ENCODE measurements at places on chromosomes 2 and 18.

GRCh38 chr2:9720352-9721093 is 89.7 kb upstream of the YWHAQ start:
- DNase-seq, result no peak

GRCh38 chr2:196291873-196292800 is 120.8 kb upstream of the STK17B start:
- no peak for DNase-seq

- DNase-seq, result no peak
These were observed 94.1 kb upstream of the ZNF804A start for GRCh38 chr2:184504252-184504651.

GRCh38 chr18:35938562-35938961 is 33.9 kb upstream of the RMP24 start:
- no peak for DNase-seq

- DNase-seq, result no peak
These were observed 94.3 kb upstream of the SMIM21 start for GRCh38 chr18:75521816-75522215.

- no peak for DNase-seq
These were observed 119.5 kb downstream of the NEB start for GRCh38 chr2:151614606-151615306.

GRCh38 chr2:127220102-127220767 is at the start of gene CYP27C1:
Gene CYP27C1, minus strand, starts transcription at chr2:127220299. Its CDS starts 29 bp downstream, at chr2:127220270.
- DNase-seq, result no peak

- peak; percentile 12 for DNase-seq
These were observed 49.9 kb upstream of the EML6 start for GRCh38 chr2:54673501-54673998.

DNA sequence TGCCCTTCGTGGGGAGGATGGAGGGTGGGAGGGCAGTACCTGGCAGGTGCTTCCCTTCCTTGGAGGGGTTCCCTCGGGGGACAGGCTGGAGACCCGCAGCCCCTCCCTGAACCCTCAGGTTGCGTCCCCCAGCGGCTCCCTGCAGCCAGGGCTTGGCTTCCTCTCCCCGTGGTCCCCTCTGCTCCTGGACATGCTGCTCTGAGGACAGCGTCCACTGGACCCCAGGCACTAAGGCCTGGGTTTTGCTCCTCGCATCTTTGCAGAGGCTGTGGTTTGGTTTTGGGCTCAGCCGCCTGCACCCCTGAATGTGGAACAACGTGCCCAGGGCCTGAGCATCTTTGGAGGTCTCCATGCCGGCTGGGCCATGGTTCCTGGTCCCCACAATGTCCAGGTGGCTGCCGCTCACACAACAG is 133.5 kb downstream of the PTGR3 start:
- no peak for DNase-seq

- DNase-seq, result peak; percentile 34
These were observed 485 bp upstream of the GALNT3 start for GRCh38 chr2:165794536-165794928.

DNA sequence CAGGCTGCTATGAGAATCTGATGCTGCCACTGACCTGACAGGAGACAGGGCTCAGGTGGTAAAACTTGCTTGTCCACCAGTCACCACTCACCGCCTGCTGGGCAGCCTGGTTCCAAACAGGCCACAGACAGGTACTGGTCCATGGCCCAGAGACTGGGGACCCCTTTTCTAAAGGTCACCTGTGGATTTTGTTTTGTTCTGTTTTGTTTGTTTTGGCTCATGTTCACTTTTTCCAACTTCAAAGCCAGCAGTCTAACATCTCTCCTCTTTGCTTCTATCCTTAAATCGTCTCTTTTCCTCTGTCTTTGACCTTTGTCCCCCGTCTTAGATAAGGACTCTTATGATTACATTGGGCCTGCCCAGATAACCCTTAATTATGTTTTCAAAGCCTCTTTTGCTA is 3.3 kb upstream of the CERKL start:
- DNase-seq, result no peak

DNA sequence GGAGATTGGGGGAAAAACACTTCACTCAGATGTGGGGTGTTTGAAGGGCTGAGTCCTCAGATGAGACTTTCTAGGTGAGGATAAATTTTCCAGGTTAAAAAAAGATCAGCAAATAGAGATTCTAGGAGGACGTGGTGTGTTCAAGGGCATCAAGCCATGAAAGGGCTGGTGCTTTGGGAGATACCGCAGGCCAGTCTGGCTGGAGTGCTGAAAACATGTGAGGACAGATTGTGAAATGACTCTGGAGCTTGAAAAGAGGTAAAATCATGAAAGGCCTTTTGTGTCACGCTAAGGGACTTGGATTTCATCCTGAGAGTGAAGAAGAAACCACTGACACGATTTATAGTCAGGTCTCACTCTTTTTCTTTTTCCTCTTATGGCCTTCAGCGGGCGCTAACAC is 320.5 kb downstream of the DPP10 start:
- no peak for DNase-seq

- no peak for DNase-seq
These were observed 2.8 kb upstream of the SCRN3 start for GRCh38 chr2:174392706-174393105.

GRCh38 chr2:17644997-17645720 is 104.7 kb downstream of the VSNL1 start:
- DNase-seq, result no peak

DNA sequence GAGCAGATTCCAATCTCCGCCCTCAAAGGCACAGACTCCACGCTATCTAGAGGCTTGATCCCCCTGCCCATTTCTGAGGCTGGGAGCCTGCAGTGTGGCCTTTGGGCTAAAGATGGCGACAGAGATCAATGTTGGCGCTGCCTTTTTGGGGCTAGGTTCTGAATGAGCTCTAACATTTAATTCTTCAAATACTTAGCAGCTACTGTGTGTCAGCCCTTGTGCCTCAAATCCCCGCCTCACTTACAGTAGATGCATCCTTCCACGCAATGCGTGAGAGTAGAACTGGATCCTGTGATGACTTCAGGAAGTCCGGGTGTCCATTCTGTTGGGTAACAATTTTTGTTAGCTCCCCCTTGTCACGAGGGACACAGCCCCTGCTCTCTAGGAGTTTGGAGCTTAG is 12.4 kb downstream of the IL1F10 start:
- peak; percentile 35 for DNase-seq

- no peak for DNase-seq
These were observed 29.2 kb upstream of the ALLC start for GRCh38 chr2:3628800-3629199.

DNA sequence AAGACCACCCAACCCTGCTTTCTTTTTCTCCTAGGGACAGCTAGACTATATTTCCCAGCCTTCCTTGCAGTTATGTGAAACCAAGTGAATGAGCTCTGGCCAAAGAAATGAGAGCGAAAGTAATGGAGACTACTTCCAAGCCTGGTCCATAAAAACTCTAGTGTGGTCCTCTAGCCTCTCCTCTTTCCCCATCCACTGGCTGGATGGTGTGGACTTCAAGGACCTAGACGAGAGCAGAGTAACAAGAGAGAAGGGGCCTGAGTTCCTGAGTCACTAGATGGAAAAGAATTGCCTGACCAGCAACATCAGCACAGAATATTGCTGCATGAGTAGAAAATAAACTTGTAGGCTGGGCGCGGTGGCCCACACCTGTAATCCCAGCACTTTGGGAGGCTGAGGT is 2.9 kb upstream of the TMSB10 start:
- DNase-seq, result no peak

- DNase-seq, result no peak
These were observed 162.3 kb upstream of the CCDC68 start for GRCh38 chr18:55121397-55122170.

DNA sequence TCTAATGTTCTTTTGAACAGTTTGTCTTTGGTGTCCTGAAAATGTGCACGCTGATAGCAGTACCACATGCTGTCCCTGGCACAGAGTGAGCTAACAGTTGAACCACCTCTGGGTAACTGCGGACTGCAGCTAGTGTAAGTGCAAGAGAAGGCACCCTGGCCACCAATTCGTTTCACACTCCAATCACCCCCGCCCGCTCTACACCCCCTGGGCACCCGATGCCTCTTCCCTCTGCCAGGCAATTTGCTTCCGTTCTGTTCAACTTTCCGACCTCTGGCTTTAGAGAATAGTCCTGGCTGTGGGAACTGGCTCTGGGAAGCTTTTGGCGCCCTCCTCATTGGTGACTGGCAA is 1.4 kb downstream of the DOCK10 start:
- DNase-seq, result peak; percentile 28

- no peak for DNase-seq
These were observed 49.8 kb downstream of the ZNF516 start for GRCh38 chr18:76445275-76445674.

DNA sequence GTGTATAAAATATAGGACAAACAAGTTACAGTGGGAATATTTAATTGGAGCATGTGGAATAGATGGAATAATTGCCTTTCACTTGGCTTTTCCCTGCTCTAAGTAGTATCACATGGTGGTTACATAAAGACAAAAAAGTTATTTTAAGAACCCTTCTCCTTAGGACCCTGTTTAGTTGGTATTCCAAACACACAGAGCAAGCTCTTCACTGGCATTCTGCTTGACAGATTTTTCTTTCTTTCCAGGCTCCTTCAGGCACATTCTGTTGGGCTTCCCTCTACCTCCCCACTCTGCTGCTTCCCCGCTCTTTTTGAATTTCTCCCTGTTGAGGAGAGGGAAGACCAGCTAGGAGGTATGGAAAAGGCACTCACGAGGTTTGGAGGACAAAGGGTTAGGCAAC is 29.0 kb upstream of the DARS1 start:
- no peak for DNase-seq

- no peak for DNase-seq
These were observed 4.6 kb downstream of the MBP start for GRCh38 chr18:77127769-77128671.

- no peak for DNase-seq
These were observed 16.9 kb upstream of the VPS54 start for GRCh38 chr2:64036034-64036705.

DNA sequence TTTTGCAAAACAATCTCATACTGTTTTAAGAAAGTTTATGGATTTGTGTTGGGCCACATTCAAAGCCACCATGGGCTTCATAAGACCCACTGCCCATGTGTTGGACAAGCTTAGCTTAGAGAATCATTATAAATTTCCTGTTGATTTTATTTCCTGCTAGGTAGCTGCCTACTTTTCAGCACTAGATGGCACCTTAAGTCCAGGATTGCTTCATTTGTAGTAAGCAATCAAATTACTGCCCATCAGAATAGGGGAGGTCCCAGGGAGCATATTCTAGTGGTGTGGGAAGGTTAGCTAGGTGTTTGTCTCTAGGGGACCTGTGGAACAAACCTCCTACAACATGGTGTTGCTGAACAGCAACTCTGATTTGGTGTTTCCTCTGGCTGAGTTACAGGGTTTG is 11.0 kb upstream of the DCDC2C start:
- DNase-seq, result no peak

GRCh38 chr18:35155398-35156117 is 85.3 kb upstream of the ZNF397 start:
- no peak for DNase-seq

DNA sequence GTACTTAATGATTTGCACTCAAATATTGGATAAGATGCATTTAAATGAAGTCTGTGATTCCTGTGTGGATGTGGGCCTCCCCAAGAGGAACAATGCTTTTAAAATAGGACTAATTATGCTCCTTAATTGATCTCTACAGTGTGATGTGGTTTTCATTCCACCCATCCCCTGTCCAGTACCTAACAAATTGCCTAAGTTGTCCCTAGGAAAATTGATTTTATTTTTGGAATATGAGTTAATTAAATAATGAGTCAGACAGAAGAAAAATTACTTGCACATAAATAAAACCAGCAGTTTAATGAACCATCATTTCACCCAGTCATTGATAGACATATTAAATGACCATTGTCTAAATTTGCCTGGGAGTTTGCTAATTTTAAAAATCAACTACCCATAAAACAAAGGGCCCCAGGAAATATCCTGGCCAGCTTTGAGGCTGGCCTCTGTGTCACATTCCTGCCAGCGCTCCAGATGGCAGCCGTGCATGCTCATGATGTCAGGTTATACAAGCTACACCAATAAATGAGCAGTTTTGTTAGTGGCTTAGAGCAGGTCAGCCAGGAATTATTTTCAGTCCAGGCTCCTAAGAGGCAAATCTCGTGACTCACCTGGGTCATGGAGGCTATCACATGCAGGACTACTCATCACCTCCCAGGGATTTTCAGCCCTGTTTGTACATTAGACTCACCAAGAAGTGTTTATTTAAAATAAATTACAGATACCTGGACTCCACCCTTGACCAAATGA is 31.9 kb downstream of the ABHD3 start:
- DNase-seq, result no peak

DNA sequence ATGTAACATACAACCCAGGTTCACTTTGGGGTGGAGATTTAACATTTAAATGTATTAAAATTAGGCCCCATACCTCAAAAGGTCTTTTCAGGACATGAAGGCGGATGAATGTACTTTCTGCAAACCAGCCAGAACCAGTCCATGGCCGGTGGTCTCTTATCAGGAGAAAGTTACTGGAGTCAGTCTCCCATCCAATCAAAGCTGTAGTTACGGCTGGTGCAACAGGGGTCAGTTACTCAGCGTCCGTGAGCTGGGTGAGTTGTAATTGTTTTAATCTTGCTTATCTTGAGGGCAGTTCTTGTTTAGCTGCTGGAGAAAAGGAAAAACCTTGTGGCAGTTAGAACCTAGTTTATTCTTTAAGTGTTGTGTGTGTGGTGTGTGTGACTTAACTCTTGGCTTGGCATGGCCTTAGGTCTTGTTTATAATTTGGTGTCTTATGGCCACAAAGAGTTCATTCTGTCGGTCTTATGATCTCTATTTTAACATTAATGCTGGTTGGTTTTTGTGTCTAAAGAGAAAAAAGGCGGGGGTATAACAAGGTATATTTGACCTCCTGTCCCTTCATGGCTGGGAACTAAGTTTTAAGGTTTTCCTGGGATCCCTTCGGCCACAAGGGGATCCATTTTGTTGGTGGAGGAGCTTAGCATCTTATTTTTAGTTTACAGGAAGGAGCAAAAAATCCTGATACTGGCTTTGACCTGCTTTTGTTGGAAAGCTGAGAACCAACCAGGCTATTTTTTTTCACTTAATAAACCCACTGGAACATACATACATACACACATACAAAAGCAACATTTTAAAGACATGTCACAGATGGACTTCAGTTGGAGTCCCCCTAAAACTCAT is 143.5 kb upstream of the NCK2 start:
- no peak for DNase-seq

- DNase-seq, result no peak
These were observed 31.6 kb upstream of the AFF3 start for GRCh38 chr2:100174026-100174431.

GRCh38 chr2:151111599-151112278 is 149.9 kb downstream of the RBM43 start:
- no peak for DNase-seq

GRCh38 chr2:20855456-20855855 is 32.6 kb upstream of the LDAH start:
- DNase-seq, result no peak

GRCh38 chr18:23365602-23366001 is 87.5 kb upstream of the RIOK3 start:
- no peak for DNase-seq
